Panc1 (cell line): ENCODE measurements at places on chromosomes 12 and 14. TPM values are rescaled to one million over a fixed set of nuclear protein-coding genes. Genes with fewer than 3 reads are reported as not detected.

NINJ2 gene
- 1.9 TPM for total RNA-seq

TEX52 gene
- total RNA-seq = not detected

SYNDIG1L gene
- not detected for total RNA-seq

GPR65 gene
- not detected for total RNA-seq

INHBC gene
- total RNA-seq = not detected

SLC6A13 gene
- 0.57 TPM for total RNA-seq

SLC6A15 gene
- 0.36 TPM for total RNA-seq

SERPINA1 gene
- 4.9 TPM for total RNA-seq

CALM1 gene
- total RNA-seq = 182 TPM

PRIMA1 gene
- 0.26 TPM for total RNA-seq

KCNK13 gene
- not detected for total RNA-seq

NEUROD4 gene
- total RNA-seq = not detected

ASB2 gene
- 0.28 TPM for total RNA-seq

TOMM20L gene
- not detected for total RNA-seq

RHOJ gene
- 0.28 TPM for total RNA-seq

ADAMTS20 gene
- not detected for total RNA-seq

CD69 gene
- 0.98 TPM for total RNA-seq

CLEC4A gene
- total RNA-seq = 0.33 TPM

ACSM4 gene
- not detected for total RNA-seq

MANSC1 gene
- total RNA-seq = 10.0 TPM

NACA gene
- 716 TPM for total RNA-seq

JDP2 gene
- total RNA-seq = 17.5 TPM

HOXC5 gene
- 5.0 TPM for total RNA-seq

BEGAIN gene
- 26.5 TPM for total RNA-seq

ESPL1 gene
- total RNA-seq = 54.6 TPM

IL23A gene
- total RNA-seq = 0.41 TPM

KRT75 gene
- total RNA-seq = 0.15 TPM

GOLT1B gene
- 40.8 TPM for total RNA-seq

PLEKHH1 gene
- 6.7 TPM for total RNA-seq

AKAP3 gene
- total RNA-seq = 0.26 TPM

AQP2 gene
- total RNA-seq = 0.36 TPM

FLVCR2 gene
- 9.7 TPM for total RNA-seq

RASSF9 gene
- total RNA-seq = 0.33 TPM

OTUB2 gene
- 3.4 TPM for total RNA-seq

LBHD2 gene
- not detected for total RNA-seq

KRT73 gene
- total RNA-seq = not detected

KRR1 gene
- 161 TPM for total RNA-seq

PPP4R4 gene
- 1.1 TPM for total RNA-seq

VASH1 gene
- 5.2 TPM for total RNA-seq

KRT80 gene
- 51.5 TPM for total RNA-seq

EML5 gene
- 0.10 TPM for total RNA-seq

PPP4R3A gene
- 54.8 TPM for total RNA-seq

ERP27 gene
- not detected for total RNA-seq

CSRP2 gene
- total RNA-seq = 7.8 TPM

FAM177A1 gene
- total RNA-seq = 46.7 TPM

KRT83 gene
- total RNA-seq = 0.28 TPM

SYT1 gene
- total RNA-seq = 3.0 TPM

RFX4 gene
- total RNA-seq = not detected

CHGA gene
- not detected for total RNA-seq

NTF3 gene
- not detected for total RNA-seq

GPR162 gene
- 1.3 TPM for total RNA-seq

VDR gene
- total RNA-seq = 3.0 TPM

ACVRL1 gene
- 0.36 TPM for total RNA-seq

B4GALNT1 gene
- total RNA-seq = 48.6 TPM

ZDHHC22 gene
- total RNA-seq = 0.46 TPM

FKBP11 gene
- total RNA-seq = 21.1 TPM

KRT85 gene
- not detected for total RNA-seq
